NCI-H1694 (cell line): ENCODE measurements at places on chromosomes 2 and 18.

GRCh38 chr2:157696036-157696435 is 67.4 kb upstream of the ACVR1C start:
- no peak for DNase-seq

GRCh38 chr2:81283081-81283480 is 978.5 kb upstream of the LRRTM1 start:
- DNase-seq = no peak

- DNase-seq = no peak
Observed at GRCh38 chr18:76490670-76491472, 4.2 kb downstream of the ZNF516 start.

- DNase-seq = no peak
Observed at GRCh38 chr2:144054911-144055310, 465.0 kb downstream of the ZEB2 start.
